Thoracic aorta (tissue), 2 donors: ENCODE measurements at places on chromosomes 11 and 22.
A peak's percentile ranks its signal among the peaks of the same experiment; 100 is the strongest.

GRCh38 chr11:118656563-118657165 is 22.8 kb downstream of the TREH start:
- no peak for DNase-seq

DNA sequence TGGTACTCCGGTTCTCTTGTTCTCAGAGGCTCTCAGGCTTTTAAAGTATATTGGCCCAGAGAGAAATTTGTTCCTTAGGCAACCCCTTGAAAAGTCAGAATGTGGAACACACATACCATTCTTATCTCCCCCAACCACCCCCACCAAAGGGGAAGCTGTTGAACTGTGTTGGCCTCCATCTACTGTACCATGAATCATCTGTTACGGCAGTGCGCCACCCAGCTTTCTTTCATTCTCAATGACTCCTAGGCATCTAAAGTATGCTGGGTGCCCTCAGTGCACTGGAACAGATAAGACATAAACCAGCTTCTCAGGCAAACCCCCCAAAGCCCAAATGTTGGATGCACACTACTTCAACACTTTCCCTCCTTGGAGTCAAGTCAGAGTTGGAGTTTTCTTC is 696.2 kb upstream of the TENM4 start:
- no peak for DNase-seq

GRCh38 chr11:57786436-57786835 is 24.8 kb downstream of the CTNND1 start:
- DNase-seq: no peak

DNA sequence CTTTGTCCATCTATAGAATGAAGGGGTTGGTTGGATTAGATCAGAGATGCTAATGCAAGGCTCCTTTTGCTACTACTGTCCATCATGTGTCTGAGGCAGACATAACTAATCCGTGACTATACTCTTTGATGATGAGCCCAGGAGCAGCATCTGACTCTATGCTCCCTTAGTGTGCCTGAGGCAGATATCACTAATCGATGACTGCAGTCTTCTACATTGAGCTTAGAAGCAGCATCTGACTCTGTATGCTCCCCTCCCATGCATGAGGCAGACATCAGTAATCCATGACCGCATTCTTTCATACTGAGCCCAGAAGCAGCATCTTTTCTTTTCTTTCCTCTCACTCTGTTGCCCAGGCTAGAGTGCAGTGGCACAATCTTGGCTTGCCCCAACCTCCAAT is 4.2 kb downstream of the TCN2 start:
- no peak for DNase-seq

- DNase-seq: no peak
These were observed 433.2 kb downstream of the GUCY1A2 start for GRCh38 chr11:106585061-106585460.

- no peak for DNase-seq
These were observed 1.2 kb downstream of the TOB2 start for GRCh38 chr22:41445129-41446056.

DNA sequence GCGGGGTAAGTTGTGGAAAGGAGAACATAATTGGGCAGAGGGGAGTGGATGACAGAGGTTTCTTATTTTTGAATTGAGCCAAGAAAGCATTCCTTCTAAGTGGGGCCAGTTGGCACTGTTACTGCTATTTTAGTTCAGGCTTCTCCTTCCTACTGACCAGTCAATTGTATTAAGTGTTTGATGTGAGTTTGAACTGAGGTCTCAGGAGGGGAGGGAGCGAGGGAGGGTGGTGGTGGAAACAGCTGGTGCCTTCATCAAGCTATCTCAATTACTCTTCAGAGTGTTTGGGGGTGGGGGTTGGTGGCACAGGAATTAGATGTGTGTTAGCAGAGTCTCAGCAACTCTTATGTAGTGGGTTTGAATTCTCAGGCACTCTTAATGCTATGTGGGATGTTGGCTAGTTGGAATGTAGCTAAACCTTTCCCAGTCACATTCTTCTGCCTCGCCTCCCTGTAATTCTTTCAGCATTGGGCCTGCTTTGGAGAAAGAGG is 14.5 kb downstream of the CTNND1 start:
- DNase-seq: no peak

DNA sequence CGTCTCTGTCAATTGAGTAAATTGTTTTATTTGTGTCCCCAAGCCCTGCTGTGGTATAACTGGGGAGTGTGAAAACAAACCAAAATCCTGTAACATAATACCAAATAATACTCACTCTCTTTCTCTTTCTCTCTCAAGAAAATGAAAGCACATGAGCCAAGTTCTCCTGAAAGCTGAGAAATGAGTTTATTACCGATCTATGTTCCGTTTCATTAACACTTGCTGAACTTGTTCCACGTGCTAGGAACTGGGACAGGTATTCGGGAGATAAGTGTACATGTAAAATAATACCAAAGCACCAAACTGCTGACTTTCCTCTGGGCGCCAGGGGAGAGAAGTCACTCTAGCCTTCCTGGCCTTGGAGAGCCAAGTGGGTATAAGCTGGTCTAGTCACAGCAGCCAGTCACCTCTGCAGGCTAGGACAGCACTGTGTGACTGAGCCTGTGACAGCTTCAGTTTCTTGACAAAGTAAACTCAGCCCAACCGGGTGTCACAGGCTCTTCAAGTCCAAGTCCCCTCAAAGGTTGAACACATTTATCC is 23.1 kb downstream of the CD6 start:
- no peak for DNase-seq

DNA sequence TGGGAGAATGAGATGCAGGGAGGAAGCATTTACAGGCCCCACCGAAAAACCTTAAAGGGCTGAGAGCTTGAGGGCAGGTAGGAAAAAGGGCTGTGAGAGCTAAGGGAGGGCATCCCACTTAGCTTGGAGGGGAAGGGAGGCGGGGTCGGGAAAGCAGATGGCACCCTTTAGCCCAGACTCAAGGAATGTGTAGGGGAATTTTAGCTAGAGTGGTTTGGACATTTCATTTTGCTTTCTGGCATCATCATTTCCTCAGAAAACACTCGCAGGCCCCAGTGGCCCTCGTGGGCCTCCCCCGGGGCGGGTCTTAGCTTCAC is 846 bp upstream of the STIM1 start:
- no peak for DNase-seq

DNA sequence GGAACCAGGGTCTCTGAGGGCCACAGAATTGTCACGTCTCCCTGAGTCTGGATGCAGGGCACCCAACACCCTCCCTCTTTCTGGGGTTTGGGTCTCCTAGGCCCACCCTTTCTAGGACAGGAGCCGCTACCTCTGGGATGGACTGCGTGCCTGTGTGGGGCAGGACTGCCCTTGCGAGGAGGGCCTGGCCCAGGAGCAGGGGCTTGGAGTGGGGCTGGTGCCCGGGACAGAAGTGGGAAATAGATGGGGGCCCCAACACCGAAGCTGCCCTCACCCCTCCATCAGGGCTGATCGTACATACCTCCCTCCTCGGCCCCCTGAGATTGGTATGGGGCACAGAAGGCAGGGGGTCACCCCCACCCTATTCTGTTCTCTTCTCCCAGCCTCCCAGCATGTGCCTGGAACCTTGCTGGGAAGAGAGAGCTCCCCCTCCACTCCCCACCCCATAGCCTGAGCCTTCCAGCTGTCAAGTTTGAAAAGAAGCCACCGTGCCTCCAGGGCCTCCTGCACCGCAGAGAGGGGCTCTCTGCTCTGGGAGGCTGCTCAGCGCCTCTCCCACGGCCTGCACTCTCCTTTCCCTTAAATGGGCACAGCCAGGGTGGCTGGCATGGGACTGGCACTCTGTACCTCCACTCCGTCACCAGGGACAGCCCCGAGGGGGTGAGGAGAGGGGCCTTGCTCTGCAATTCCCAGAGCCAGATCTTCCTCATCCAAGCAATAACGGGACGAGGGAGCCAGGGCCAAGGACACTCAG is 1.8 kb downstream of the LRRC10B start:
- no peak for DNase-seq

GRCh38 chr22:47878460-47878859 is 1116.0 kb downstream of the TBC1D22A start:
- no peak for DNase-seq

- DNase-seq: peak; percentile 69
These were observed 734 bp downstream of the PPP1R14B start for GRCh38 chr11:64245797-64246620.

DNA sequence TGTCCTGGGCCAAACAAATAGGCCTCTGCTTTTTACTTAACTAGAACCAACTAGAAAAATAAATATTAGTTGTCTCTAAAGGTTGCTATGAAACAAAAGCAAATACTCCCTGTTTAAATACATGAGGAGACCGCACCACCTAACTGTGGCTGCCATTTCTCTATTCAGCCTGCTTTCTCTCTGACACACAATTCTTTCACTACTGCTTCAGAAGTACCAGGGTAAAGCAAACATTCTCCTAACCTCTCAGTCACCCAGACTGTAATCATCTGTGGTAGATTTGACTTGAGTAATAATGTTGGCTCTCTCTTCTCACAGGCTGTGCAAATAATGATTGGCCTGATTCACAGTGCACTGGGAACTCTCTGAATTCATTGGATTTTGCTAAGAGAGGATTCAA is 41.0 kb upstream of the MS4A8 start:
- no peak for DNase-seq
